ENCODE measurements at places on chromosomes 1 and 21. TPM values are rescaled to one million over a fixed set of nuclear protein-coding genes. Genes with fewer than 3 reads are reported as not detected.
A peak's percentile ranks its signal among the peaks of the same experiment; 100 is the strongest.

DNA sequence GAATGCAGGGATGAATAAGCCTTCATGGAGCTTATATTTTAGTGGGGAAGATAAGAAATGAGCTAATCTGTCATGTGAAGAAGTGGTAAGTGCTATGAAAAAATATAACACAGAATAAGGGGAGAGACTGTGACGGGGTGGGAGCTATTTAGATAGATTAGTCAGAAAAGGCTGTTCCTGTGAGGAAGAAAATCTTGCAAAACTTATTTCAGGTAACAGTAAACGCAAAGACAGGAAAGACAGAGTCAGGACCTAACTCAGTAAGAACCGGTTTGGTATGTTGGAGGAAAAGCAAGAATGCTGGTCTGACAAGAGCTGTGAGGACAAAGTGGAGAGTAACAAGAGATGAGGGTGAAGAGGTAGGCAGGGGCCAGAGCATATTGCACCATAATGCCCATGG is 22.0 kb downstream of the GNAI3 start:
- DNase-seq: no peak

DNA sequence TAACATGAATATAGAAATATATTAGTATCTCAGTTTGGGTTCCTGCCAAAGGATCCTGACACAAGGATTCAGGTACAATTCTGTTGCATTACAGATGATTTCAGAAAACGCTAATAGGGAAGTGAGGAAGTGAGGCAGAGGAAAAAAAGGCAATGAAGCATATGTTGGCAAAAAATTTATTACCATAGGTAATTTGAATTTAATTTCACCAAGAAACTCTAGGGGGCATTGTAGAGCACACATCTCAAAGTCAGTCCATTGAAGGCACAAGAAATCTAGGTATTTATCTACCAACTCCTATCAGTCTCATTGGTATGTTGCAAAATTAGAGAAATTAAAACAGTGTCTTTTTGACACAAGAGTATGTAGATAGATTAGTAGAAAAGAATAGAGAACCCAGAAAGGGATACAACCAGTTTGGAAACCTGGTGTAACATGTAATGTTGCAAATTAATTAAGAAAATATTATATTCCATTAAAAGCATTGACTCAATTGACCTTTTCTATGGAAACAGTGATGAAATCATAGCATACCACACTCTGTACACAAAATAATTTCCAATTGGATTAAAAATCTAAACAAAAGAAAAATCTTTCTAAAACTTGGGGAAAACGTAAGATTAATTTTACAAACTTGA is 104.9 kb upstream of the SNX7 start:
- no peak for DNase-seq

DNA sequence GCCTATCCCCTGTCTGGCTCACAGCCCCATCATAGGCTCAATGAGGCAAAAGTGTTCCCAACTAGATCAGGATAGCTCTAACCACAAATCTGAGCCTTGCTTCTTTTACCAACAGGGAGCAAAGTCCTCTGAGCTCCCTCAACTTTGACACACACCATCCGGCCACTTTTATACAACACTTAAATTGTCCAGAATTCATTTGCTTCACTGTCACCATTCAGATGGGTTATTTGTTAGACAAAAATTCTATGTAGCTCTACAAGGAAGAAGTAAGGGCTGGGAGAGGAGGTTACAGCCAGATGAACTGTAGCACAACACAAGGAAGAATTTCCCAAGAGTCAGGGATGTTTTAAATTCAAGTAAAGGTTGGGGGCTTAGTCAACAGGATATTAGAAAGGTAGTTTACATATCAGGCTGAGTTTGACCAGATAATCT is 50.8 kb downstream of the TGFBR3 start:
- no peak for DNase-seq

DNA sequence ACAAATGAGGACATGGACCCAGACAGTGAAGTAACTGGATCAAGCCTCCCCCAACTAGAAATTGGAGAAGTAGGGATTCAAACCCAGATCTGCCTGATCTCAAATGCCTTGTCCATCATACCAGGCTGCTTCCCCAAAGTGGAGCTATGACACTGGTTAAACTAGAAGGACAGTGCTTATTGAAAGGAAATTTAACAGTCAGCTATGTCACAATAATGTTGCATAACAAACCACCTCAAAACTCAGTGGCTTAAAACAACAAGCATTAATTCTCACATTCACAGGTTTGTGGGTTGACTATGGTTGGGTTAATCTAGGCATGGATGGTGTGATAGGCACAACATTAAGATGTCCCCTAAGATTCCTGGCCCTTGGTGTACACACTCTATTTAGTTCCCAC is 107.1 kb downstream of the TAS1R2 start:
- no peak for DNase-seq

GRCh38 chr21:29832217-29832616 is 107.6 kb downstream of the GRIK1 start:
- no peak for DNase-seq

- peak; percentile 16 for DNase-seq
Observed at GRCh38 chr1:107739201-107739600, 225.8 kb downstream of the VAV3 start.

GRCh38 chr1:209544098-209544497 is 39.4 kb upstream of the CAMK1G start:
- DNase-seq: no peak

The SHISA4 gene
- 4.6 TPM for total RNA-seq

- no peak for DNase-seq
Observed at GRCh38 chr1:112866151-112866550, 89.8 kb downstream of the SLC16A1 start.

DNA sequence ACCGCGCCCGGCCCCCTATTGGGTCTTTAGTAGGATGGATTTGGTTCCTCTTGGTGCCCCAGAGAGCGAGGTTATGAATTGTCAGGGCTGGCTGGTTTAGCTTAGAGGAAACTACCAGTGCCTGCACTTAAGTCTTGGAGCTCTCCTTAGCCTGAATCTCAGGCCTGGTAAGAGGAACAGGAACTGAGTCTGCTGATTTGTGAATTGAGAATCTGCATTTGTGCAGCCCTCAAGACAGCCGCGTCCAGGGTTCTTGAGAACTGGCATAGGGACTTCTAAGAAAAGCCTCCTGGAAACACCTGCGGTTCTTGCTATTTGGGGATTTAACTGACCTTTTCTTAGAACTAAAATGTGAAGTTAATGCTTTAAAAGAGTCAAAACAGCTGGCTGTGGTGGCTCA is 1.7 kb downstream of the NECAP2 start:
- no peak for DNase-seq

The TNNI3K gene
- 0.75 TPM for total RNA-seq

- DNase-seq: no peak
Observed at GRCh38 chr1:12678350-12678749, 34.5 kb downstream of the AADACL4 start.

The S100A2 gene
- 97.7 TPM for total RNA-seq

DNA sequence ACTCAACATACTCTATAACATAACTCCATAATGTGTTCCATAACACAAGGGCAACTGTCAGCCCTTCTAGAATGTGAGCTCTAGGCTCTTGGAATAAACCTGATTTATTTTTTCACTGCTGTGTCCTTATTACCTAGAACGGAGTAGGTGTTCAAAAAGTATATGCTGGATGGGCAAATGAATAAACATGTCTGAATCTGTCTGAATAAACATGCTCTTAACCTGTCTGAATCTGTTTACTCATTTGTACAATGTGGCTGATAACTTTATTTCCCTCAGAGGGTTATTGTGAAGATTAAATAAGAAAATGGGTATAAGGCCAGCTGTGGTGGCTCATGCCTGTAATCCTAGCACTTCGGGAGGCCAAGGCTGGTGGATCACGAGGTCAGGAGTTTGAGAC is 42.3 kb downstream of the AZIN2 start:
- DNase-seq: no peak

Measured in lower leg skin (tissue), 4 donors.